ENCODE measurements at places on chromosomes 7 and 10.

- DNase-seq = no peak
Measured at GRCh38 chr10:117078168-117078837, 59.8 kb downstream of the VAX1 start.

DNA sequence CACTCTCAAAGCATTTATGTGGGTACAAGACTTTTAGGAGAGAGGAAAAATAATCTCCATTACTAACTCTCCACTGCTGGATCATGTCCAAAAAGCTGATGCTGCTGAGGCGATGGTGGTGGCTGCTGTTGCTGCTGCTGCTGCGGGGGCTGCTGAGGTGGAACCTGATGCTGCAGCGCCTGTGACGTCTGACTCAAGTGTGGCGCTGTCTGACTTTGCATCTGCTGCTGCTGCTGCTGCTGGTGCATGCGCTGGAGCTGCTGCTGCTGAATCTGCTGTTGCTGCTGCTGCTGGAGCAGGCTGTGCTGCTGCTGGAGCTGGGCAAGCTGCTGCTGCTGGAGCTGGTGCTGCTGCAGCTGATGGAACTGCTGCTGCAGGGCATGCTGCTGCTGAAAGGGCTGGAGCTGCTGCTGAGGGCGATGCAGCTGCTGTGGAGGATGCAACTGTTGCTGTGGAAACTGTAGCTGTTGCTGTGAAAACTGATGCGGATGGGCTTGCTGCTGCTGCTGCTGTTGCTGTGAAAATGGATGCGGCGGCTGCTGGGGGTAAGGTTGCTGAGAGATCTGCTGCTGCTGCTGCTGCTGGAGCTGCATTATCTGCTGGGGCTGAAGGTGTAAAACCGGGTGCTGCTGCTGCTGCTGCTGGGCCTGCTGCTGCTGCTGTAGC lies 34.5 kb downstream of the PAXIP1 start:
- DNase-seq = no peak

DNA sequence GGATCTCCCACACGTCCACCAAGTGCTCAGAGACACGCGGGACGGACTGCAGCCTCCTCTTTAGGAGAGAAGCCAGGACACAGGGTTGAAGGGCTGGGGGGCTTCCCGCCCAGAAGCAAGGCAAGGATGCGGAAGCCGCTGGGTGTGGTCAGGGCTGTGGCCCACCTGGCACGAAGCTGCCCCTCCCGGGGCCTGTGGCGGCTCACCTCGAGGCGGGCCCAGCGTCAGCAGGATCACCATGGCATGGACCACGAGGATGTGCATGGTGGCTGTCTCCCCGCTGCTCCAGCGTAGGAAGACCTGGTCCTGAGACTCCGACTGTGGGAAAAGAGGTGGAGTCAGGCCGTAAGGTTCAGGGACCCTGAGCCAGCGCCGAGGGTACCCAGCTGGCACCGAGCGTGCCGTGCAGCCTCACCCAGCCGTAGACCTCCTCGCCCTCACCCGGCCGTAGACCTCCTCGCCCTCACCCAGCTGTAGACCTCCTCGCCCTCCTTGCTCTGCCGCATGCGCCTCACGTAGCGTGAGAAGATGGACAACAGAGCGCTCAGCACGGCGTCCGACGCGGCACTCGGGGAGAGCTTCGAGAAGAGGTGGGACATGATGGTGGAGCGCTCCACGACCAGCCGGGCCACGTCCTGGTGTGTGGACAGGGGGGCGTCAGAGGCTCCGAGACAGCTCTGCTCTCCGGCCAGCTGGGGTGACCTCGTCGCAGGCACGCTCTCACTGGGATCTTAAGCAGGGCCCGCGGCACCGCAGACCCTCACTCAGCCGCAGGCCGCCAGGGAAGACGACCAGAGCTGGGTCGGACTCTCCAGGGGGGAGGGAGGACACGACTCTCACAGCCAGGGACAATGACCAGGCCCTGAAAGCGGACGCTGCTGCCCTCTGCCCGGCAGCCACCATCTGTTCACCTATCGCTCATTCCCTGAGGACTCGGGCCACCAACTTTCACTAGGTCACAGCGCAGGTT lies 20.4 kb downstream of the INTS1 start:
- DNase-seq = no peak

DNA sequence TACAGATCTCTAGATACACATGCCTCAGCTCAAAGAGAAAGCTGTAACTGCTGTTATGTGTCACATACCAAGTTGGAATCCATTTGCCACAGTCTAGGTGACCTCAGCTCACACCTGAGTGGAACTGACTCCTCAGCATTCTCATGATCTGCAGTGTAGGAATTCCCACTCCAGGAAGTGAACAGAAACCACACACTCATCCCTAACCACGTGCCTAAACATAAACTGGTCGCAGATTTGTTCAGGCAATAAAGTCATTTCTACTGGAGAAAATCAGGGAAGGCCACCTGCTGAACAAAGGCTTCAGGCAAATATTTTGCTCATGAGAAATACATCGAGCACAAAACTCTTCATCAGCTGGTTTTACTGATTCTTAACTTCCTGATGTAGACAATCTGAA lies 23.0 kb upstream of the ZMYND11 start:
- no peak for DNase-seq

DNA sequence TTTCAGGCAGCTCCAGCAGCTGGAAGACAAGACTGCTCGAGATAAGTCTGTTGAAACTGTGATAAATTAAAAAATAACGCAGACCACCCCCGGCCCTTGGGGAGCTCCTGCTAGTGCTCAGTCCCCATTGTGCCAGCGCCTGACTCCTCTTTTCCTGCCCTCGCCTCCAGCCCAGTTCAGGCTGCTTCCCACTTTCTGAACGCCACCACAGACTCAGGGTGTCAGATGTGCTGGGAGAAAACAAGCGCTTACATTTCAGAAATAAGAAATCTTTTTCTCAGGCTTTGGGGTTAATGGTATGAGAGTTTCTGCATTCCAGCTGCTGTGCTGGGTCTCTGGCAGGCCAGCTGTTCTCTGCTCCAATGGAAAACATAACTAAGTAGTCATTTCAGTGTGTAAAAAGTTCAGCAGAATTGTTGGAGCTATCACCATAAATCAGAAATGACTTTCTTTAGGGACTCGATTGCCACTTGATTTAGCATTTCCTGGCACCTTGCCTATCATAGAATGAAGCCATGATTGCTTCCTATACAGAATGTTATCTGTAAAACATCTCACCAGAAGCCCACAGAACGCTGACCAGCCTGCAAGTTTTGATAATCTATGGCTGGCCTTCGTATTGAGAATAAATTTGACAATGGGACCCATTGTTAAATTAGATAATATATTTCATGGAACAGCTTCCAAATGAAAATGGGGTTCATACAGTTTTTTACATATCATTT lies 257.0 kb upstream of the ZNF32 start:
- DNase-seq = no peak

- no peak for DNase-seq
Measured at GRCh38 chr7:134459981-134460380, 1.1 kb upstream of the AKR1B1 start.

GRCh38 chr10:79133416-79133815 lies 64.7 kb downstream of the ZMIZ1 start:
- DNase-seq = no peak

- no peak for DNase-seq
Measured at GRCh38 chr7:3294432-3295100, 6.5 kb upstream of the SDK1 start.

- DNase-seq = no peak
Measured at GRCh38 chr7:140417456-140418155, 13.7 kb downstream of the RAB19 start.

DNA sequence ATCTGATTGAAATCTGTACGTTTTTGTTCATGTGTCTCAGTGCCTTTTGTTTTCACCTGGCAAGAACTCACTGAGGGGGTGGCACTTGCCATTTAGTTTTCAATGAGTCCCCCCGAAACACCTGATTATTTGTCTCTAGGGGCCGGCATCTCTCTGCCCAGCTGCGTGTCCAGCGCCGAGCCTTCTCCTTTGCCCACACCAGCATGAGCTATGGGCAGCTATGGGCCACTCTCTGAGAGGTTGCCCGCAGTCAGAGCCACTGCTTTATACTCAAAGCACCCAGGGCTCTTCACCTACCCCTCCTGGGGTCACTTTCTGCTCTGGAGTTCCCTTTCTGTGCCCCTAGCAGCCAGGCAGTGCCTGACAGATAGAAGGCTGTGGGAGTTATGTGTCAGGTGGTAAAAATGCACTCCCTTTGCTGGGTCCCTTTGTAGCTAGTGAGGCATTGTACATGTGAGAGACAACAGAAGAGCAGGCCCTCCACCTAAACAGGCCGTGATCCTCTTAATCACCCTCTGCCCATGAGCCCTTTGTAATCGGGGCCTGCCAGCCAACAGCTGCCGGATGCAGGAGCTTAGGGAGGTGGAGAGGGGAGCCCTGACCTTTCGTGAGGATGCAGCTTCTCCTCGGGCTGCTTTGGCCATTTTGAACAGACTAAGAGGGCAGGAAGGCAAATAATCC lies 133.1 kb upstream of the NPS start:
- no peak for DNase-seq

GRCh38 chr7:122995600-122995999 lies at the start of gene TAS2R16:
TAS2R16 (minus strand) TSS chr7:122995700; CDS start chr7:122995634, 66 bp downstream.
- DNase-seq = no peak

DNA sequence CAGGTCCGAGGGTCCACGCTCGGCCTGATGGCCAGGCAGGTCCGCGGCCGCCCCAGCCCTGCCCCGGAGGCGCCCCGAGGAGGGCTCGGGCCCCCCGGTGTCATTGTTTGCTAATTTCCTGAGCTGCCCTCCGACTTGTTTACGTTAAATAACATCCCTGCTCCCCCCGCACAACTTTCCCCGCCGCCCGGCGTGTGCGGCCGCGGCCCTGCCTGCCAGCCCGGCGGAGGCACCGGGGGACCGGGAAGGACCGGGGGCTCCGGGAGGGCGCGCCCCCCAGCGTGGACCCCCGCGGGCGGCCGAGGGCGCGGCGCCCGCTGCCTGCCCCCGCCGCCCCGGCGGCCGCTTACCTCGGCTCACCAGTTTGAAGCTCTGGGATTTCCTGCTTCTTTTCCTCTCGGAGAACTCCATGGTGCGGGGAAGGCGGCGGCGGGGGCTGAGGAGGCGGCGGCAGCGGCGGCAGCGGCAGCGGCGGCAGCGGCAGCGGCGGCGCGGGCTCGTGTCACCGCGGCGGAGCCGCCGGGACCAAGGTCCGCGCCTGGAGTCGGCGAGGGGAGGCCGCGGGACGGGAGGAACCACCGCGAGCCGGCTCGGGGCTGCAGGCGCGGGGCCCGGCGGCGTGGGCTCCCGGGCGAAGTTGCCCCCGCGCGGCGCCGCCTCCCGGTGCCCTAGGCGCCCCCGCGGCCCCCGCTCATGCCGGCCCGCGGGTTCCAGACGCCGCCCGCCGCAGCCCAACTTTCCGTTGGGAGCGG lies 515 bp downstream of the BEND7 start:
- DNase-seq = no peak

- no peak for DNase-seq
Measured at GRCh38 chr10:55410415-55410885, 609.4 kb upstream of the PCDH15 start.

DNA sequence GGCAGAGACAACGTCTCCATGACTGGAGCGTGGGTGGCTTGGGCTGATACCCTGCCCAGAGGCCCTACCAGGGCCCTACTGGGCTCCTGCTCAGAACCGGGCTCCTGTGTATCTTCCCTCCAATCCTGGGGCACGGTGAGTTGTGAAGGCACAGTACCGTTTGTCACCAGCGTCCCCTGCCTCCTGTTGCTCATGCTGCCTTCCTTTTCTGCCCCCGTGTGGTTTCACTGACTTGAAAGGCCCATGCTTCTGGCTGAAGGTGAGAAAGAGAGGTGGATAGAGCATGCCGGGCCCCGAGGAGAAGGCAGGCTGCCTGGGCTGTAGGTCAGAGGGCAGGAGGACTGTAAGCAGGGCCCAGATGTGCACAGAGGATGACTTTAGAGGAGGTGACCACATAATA lies 9.1 kb upstream of the DMBT1 start:
- no peak for DNase-seq

DNA sequence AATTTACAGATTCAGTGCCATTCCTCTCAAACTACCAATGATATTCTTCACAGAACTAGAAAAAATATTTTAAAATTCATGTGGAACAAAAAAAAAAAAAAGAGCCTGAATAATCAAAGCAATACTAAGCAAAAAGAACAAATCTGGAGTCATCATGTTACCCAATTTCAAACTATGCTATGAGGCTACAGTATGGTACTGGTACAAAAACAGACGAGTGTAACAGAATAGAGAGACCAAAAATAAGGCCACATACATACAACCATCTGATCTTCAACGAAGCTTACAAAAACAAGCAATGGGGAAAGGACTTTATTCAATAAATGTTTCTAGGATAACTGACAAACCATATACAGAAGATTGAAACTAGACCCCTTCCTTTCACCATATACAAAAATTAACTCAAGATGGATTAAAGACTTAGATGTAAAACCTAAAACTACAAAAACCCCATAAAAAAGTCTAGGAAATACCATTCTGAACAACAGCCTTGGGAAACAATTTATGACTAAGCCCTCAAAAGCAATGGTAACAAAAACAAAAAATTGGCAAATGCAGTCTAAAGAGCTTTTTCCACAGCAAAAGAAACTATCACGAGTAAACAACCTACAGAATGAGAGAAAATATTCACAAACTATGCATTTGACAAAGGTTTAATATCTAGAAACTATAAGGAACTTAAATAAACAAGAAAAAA lies 207.7 kb downstream of the PTN start:
- no peak for DNase-seq

GRCh38 chr7:99000196-99000903 lies 122.0 kb downstream of the TRRAP start:
- no peak for DNase-seq

GRCh38 chr10:80805343-80806020 lies 267.8 kb downstream of the SH2D4B start:
- DNase-seq = no peak

- no peak for DNase-seq
Measured at GRCh38 chr7:11345621-11346020, 371.9 kb downstream of the PHF14 start.

- DNase-seq = no peak
Measured at GRCh38 chr10:93751832-93752231, 5.9 kb upstream of the LGI1 start.

GRCh38 chr7:55073976-55074528 lies 55.2 kb downstream of the EGFR start:
- DNase-seq = no peak

GRCh38 chr7:148589640-148590039 lies 926 bp upstream of the C7orf33 start:
- DNase-seq = no peak

- no peak for DNase-seq
Measured at GRCh38 chr10:104332243-104333031, 5.8 kb downstream of the ITPRIP start.

DNA sequence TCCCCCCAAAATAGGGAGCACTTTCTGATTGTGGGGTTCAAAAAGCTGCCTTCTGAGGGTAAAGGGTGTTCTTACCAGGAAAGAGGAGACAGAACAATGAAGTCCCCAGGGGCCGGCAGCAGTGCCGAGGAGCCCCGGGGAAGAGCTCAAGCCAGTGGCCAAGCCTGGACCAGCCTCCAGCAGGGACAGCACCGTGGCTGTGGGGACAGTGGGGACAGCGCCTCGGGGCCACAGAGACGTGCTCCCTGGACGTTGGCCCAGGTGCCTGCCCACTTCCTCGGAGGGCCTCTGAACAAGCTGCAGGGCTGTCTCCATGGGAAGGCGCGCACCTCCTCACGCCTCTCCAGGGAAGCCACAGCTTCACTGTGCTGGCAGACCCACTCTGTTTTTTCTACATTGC lies 312.6 kb downstream of the PTPRN2 start:
- DNase-seq = no peak

- no peak for DNase-seq
Measured at GRCh38 chr10:18378766-18379165, 238.5 kb downstream of the CACNB2 start.

- DNase-seq = no peak
Measured at GRCh38 chr10:124092860-124093773, at the start of gene CHST15. CHST15 (minus strand) TSS chr10:124093598; CDS start chr10:124046212, 47,386 bp downstream.

- DNase-seq = no peak
Measured at GRCh38 chr10:43749940-43750552, 101.4 kb upstream of the ZNF32 start.

- DNase-seq = no peak
Measured at GRCh38 chr10:33566426-33566825, 232.0 kb upstream of the NRP1 start.

Data from stimulated activated CD8-positive, alpha-beta memory T cell treated with anti-CD3 and anti-CD28 coated beads, Interleukin-4, amount 100 ng/mL, for 1 hour (primary cell).